Lung (tissue), 17 donors: ENCODE measurements at places on chromosomes 2 and 18. TPM values are rescaled to one million over a fixed set of nuclear protein-coding genes. Genes with fewer than 3 reads are reported as not detected.

Gene TNFAIP6
- polyA plus RNA-seq, result 1.6 TPM

Gene TMEM163
- 25.0 TPM for polyA plus RNA-seq

Gene ARPC2
- 190 TPM for polyA plus RNA-seq

Gene PRKCE
- polyA plus RNA-seq, result 12.5 TPM

Gene SERPINB12
- polyA plus RNA-seq, result not detected

GRCh38 chr2:98175811-98176210, 88.8 kb downstream of the VWA3B start:
- H3K27ac ChIP-seq, result no peak overlapping the region
- no peak overlapping the region for H3K4me3 ChIP-seq
- no peaks in the 10 kb centered on the region for H3K4me1 ChIP-seq

DNA sequence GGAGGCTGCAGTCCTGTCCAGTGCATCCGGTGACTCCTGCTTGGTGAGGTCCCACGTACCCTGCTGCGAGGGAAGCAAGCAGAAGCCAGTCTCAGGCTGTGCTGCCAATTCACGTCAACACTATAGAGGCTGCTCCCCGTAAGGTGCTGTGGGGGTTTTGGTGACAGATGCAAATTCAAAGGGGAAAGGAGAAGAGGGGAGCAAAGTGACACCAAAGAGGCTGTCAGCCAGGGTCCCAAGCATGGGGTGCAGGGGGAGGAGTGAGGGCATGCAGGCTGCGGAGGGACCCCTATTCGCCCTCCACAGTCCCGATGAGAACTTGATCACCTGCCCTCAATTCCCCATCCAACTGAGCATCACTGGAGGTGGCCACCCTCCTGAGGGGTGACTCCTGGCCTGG, 179.4 kb upstream of the HS6ST1 start:
- no peak for DNase-seq
- H3K27ac ChIP-seq, result no peak overlapping the region
- peaks cover 16% of the 10 kb centered on the region for H3K4me1 ChIP-seq
- H3K4me3 ChIP-seq, result no peak overlapping the region
- H3K36me3 ChIP-seq, result no peaks in the 10 kb centered on the region

DNA sequence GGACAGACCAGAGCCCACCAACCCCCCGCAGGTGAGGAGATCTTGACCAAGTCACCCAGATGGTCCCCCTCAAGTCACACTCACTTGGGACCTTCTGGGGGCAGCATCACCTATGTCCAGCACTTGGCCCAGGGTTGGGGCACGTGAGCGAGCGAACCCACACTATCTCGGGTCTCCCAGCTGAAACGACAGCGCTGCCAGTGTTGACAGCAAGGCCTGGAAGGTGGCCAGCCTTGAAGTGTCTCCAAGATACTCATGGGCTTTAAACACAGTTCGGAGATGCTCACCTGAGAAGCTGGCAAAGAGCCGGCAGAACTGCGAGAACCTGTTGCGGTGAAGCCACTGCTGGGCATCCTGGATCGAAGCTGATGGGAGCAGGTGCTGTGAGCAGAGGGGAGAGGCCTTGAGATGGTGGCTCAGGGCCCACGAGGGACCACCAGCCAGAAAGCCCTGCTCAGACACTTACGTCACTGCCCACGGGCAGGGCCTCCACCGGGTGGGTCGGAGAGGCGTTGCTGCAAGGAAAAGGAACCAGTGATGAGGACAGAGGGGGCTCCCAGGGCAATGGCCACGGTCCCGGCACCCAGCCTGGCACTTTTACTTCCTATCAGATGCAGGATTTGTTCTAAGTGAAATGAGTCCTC, 47.5 kb downstream of the TFCP2L1 start:
- H3K27ac ChIP-seq, result no peak overlapping the region
- peaks cover 4% of the 10 kb centered on the region for H3K27me3 ChIP-seq
- no peaks in the 10 kb centered on the region for H3K4me1 ChIP-seq
- no peak for DNase-seq
- no peak overlapping the region for H3K4me3 ChIP-seq

GRCh38 chr2:187769437-187769836, 215.2 kb upstream of the TFPI start:
- no peaks in the 10 kb centered on the region for H3K27me3 ChIP-seq
- no peak overlapping the region for H3K27ac ChIP-seq
- no peaks in the 10 kb centered on the region for H3K36me3 ChIP-seq
- no peak for DNase-seq

GRCh38 chr18:11847811-11848210, 3.4 kb upstream of the CHMP1B start:
- H3K4me3 ChIP-seq, result no peak overlapping the region
- DNase-seq, result no peak
- no peak overlapping the region for H3K27ac ChIP-seq
- no peaks in the 10 kb centered on the region for H3K27me3 ChIP-seq

GRCh38 chr2:239225371-239225851, 175.4 kb downstream of the HDAC4 start:
- no peaks in the 10 kb centered on the region for H3K27me3 ChIP-seq
- H3K4me1 ChIP-seq, result peaks cover 33% of the 10 kb centered on the region
- no peak overlapping the region for H3K4me3 ChIP-seq
- no peaks in the 10 kb centered on the region for H3K36me3 ChIP-seq

DNA sequence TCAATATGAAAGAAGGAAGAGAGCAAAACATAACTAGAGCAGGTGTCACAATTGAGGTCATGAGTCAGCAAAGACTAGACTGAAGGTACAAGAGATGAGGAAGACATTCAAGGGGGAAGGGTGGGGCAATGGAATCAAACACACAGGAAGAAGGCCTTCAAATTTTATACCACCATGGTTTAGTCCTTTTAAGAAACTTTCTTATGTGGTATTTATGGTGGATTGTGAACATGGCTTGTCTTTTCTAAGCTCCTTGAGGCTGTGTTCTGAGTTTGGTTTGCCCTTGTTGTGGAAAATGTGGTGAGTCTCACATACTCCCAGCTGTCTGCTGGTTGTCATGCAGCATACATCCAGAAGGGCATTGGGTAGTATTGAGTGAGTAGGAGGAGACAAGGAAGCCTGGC, 62.1 kb downstream of the NABP1 start:
- no peak overlapping the region for H3K27ac ChIP-seq
- no peaks in the 10 kb centered on the region for H3K27me3 ChIP-seq
- no peak overlapping the region for H3K4me3 ChIP-seq

DNA sequence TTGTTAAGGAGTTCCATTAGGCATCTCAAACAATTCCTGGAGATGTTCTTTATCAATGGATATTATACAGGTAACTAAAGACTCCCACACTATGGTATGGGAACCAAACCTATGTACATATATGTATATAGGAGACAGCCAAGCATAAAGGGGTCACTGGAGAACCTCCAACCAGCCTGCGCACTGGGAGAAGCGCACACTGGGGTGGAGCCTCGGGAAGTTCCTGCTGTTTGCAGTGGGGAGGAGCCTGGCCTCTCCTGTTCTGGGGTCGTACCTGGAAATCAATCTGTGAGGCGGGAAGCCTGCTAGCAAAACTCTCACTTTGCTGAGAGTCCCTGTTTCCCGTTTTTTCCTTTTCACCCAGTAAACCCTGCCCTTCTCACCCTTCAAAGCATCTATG, 83.1 kb upstream of the CREB1 start:
- no peak overlapping the region for H3K4me3 ChIP-seq
- no peaks in the 10 kb centered on the region for H3K4me1 ChIP-seq
- no peaks in the 10 kb centered on the region for H3K36me3 ChIP-seq
- H3K27me3 ChIP-seq, result peaks cover 3% of the 10 kb centered on the region

DNA sequence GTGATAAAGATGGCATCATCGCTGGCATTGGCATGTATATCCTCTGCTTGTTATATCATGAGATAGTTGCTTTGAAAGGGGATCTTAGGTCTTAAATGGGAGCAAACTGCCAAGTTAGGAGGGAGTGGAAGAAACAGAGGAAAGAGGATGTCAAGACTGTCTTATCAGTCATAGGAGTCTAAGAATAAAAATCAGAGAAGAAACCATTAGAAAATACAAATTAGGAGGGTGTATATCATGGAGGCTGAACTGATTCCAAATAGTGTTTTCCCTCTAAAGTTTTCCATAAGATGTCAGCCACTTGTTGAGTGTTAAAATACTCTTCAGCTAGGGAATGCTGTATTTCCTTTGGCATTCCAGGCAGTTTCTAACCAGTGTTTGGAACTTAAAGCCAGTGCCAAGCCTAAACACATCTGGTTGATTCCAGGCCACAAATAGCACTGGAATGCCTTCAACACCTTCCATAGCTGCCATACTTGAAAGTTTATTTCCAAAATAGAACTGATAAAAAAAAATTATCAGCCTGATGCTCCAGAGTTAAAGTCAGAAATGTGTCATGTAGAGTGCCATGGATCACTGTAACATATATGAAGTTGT, 129.4 kb downstream of the ZEB2 start:
- H3K27ac ChIP-seq, result no peak overlapping the region
- H3K27me3 ChIP-seq, result no peaks in the 10 kb centered on the region
- no peak overlapping the region for H3K4me3 ChIP-seq

DNA sequence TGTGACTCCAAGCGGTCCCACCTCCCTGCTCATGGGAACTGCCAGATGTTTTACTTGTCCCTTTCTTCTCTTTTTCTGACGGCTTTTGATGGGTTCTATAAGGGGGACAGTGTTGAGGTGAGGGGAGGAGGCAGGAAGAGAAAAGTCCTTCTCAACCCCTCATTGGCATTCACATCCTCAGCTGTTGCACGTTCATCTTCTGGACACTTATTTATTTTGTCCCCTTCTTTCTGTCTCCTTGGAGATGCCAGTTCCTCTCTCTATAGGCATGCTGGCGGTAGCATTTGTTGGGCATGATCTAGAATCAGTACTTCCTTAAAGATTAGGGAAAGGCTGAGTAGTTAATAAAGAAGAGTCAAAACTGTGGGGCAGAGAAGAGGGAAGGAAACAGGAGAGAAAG, 99.0 kb upstream of the KLHL14 start:
- H3K27me3 ChIP-seq, result no peaks in the 10 kb centered on the region
- DNase-seq, result no peak
- H3K36me3 ChIP-seq, result no peaks in the 10 kb centered on the region
- no peaks in the 10 kb centered on the region for H3K4me1 ChIP-seq
- no peak overlapping the region for H3K4me3 ChIP-seq

DNA sequence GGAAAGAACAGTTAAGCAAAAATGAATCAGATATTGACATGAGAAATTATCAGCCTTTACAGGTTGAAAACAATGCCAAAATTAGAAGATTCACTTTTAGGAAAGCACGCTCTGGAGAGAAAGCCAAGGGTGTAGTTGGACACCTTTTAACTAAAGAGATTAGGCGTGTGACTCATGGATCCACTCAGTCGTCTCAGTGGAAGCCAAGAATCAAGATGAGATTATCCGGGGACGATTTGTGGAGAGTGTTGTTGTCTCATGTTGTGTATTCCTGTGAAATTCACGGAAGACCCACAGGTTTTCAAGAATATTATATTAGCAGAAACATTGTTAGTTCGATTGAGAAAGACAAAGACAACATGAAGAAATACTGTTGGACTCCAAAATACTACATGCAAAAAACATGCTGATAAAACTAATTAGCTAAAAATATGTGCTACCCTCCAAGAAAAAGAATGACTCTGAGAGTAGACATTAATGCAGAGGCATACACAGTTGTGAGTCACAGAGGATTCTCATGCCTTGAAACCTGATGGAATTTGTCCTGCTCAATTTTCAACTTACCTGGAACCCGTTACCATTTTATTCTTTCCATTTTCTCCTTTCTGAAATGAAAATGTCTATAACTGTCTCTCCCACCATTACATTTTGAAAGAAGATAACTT, 192.1 kb upstream of the RND3 start:
- H3K27me3 ChIP-seq, result no peaks in the 10 kb centered on the region
- DNase-seq, result no peak
- no peak overlapping the region for H3K27ac ChIP-seq
- no peak overlapping the region for H3K4me3 ChIP-seq
- H3K4me1 ChIP-seq, result no peaks in the 10 kb centered on the region
- no peaks in the 10 kb centered on the region for H3K36me3 ChIP-seq

GRCh38 chr2:68714866-68715265, 19.7 kb upstream of the ARHGAP25 start:
- peak; percentile 29 for DNase-seq
- no peak overlapping the region for H3K27ac ChIP-seq
- no peak overlapping the region for H3K4me3 ChIP-seq
- no peaks in the 10 kb centered on the region for H3K4me1 ChIP-seq
- no peaks in the 10 kb centered on the region for H3K36me3 ChIP-seq

GRCh38 chr2:79630060-79630459, 117.2 kb downstream of the CTNNA2 start:
- H3K4me1 ChIP-seq, result no peaks in the 10 kb centered on the region
- DNase-seq, result no peak
- H3K4me3 ChIP-seq, result no peak overlapping the region
- H3K27me3 ChIP-seq, result no peaks in the 10 kb centered on the region

- no peak overlapping the region for H3K27ac ChIP-seq
- no peaks in the 10 kb centered on the region for H3K4me1 ChIP-seq
- H3K36me3 ChIP-seq, result peaks cover under 1% of the 10 kb centered on the region
- peak; percentile 26 for DNase-seq
- H3K27me3 ChIP-seq, result no peaks in the 10 kb centered on the region
Measured at GRCh38 chr2:72993147-72993932, 76.0 kb downstream of the EMX1 start.

DNA sequence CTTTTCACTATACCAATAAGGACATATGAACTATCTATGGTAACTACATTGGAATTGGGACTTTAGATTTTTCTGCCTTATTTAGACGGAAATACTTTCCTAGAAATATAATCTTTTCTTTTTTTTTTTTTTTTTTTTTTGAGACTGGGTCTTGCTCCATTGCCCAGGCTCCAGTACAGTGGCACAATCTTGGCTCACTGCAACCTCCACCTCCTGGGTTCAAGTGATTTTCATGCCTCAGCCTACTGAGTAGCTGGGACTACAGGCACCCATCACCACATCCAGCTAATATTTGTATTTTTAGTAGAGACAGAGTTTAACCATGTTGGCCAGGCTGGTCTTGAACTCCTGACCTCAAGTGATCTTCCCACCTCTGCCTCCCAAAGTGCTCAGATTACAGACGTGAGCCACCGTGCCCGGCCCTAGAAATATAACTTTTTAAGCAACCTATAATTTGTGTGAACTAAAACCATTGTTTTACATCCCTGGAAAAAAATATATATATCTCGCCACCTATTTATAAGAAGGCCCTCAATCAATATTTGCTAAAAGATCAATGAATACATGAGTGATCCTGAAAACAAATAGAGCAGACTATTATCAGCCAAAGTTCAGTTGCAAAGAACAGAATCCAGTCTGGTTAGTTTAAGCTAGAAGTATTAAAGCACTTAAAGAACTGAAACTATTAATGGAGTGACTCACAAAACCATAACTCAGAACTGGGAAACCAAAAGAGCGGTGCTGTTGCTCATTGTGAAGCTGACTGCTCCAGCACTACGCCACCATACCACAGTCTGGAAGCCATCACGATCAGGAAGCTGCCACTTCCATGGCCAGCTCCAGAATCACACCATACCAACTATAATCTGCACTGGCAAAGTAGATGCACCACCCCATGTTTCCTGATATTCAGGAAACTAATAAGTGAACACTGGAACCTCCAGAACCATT, 8.4 kb upstream of the HNRNPLL start:
- H3K36me3 ChIP-seq, result no peaks in the 10 kb centered on the region
- no peaks in the 10 kb centered on the region for H3K27me3 ChIP-seq
- H3K4me3 ChIP-seq, result no peak overlapping the region
- no peak overlapping the region for H3K27ac ChIP-seq
- H3K4me1 ChIP-seq, result no peaks in the 10 kb centered on the region
